ENCODE measurements at places on chromosomes 7 and 10. TPM values are rescaled to one million over a fixed set of nuclear protein-coding genes. Genes with fewer than 3 reads are reported as not detected.

The CCM2 gene
- 85.2 TPM for total RNA-seq

The TAS2R5 gene
- total RNA-seq, result 0.93 TPM

DNA sequence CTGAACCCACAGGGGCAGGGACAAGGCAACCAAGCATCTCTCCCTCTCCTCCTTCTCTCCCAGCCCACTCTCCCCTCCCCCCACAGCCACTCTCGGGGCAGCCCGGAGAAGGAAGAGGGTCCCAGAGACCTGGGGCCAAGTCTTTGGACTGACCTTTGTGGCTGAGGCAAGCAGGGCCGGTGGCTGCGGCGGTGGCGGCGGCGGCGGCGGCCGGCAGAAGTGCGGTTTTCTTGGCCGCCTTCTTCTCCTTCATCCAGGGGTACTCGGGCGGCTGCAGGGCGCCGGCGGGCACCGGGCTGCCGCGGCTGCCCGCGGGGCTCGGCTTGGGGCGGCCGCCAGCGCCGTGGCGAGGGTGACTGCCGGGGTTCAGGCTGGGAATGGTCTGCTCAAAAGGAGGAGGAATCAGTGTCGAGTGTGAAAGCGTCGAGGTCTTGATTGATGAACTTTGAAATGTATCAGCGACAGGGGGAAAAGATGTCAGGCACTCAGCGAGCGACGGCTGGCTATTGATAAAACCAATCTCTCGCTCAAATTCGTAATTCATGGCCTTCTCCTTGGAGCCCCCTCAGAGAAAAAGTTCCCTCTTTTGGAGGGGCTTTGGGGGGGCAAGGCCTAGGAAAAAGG lies 414 bp downstream of the HOXA2 start:
- no peak for DNase-seq

DNA sequence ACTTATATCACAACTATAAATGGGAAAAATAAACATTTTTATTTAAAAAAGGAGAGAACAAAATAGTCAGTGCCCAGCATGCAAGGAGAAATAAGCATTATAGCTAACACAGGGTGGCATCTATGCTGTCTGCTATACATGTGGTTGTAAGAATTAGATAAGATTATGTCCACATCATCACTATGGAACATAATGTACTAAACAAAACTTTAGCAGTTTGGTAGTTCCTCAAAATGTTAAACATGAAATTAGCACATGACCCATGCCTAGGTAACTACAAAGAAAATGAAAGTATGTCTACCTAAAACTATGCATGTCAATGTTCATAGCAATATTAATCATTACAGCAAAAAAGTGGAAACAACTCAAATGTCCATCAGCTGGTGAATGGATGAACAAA lies 28.7 kb upstream of the RUFY2 start:
- DNase-seq, result no peak

GRCh38 chr7:70645876-70646351 lies 486.0 kb upstream of the GALNT17 start:
- DNase-seq, result no peak

- no peak for DNase-seq
Measured at GRCh38 chr7:67696878-67697277, 700.2 kb downstream of the TYW1 start.

- DNase-seq, result no peak
Measured at GRCh38 chr10:19209319-19209718, 160.7 kb downstream of the MALRD1 start.

GRCh38 chr7:101410743-101411507 lies 48.2 kb downstream of the COL26A1 start:
- DNase-seq, result peak; percentile 47

- DNase-seq, result no peak
Measured at GRCh38 chr7:110790992-110791391, 299.9 kb upstream of the LRRN3 start.

DNA sequence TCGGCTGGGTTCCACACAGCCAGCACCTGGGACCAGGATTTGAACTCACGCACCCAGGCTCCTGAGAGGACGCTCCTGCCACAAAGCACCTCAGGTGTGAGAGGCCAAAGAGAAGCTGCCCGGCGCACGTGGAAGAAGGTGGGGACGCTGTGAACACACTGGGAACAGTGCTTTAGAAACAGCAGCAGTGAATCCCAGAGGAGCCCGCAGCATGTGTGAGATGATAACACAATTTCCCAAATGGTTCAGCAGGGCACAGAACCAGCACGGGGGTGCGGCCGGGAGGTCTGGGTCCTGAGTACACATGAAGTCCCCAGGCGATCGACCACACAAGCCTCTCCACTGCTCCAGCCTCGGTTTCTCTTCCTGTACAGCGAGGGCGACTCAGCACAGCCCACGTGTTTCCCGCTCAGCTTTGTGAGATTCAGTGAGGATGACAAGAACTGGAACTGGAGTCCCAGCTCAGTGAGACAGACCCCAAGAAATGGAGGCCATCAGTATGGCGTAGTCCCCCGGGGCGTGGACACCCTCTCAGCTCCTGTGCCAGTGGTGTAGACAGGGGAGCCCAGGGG lies 188.3 kb downstream of the MAD1L1 start:
- no peak for DNase-seq

GRCh38 chr7:128311013-128311412 lies 32.7 kb downstream of the RBM28 start:
- no peak for DNase-seq

DNA sequence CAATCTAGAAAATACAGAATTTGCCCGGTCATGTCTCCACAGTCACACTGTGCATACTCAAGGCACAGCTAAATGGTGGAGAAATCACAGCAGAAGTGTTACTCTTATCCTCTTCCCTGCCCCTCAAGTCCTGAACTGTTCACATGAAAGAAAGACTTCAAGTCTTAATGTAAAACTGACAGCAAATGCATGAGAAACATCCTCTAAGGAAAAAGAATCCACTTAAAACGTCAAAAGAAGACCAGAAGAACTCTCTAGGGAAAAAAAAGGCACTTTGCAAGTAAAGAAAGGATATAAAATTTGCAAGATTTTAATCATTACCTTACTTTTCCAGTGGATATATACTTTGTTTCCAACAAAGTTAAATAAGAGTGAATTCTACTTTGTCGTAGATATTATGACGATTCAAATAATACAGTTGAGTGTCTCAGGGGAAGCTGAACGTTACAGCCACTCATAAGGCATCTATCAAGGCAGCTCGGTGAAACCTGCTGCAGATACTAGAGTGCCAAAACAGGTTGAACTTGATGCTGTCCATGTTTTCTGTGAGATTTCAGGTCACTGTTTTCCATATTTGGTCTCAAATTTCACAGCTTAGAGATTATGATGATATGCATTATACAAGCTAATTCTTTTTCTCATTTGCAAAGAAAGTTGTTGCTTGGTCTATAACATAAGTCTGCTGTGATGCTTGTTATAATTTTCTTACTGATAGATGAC lies 155.0 kb downstream of the CTTNBP2 start:
- no peak for DNase-seq

DNA sequence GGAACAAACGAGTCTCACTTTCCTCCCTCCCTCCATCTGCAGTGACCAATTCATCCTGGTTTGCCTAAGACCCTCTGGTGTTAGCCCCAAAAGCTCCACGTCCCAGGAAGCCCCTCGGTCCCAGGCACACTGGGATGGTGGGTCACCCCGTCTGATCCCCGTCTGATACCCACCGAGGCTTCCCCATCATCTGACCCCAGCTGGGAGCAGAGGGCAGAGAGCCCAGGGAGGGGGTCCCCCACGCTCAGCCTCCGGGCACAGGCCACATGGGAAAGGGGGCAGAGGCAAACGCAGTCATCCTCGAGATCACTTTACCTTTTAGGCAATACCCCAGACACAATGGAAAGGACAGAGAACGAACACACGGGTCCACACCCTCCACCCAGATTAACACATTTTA lies 291.6 kb upstream of the PPP2R2D start:
- DNase-seq, result no peak
